ENCODE measurements at places on chromosomes 3 and 15. TPM values are rescaled to one million over a fixed set of nuclear protein-coding genes. Genes with fewer than 3 reads are reported as not detected.

- no peak for DNase-seq
Observed at GRCh38 chr3:31725568-31725967, 192.8 kb downstream of the STT3B start.

DNA sequence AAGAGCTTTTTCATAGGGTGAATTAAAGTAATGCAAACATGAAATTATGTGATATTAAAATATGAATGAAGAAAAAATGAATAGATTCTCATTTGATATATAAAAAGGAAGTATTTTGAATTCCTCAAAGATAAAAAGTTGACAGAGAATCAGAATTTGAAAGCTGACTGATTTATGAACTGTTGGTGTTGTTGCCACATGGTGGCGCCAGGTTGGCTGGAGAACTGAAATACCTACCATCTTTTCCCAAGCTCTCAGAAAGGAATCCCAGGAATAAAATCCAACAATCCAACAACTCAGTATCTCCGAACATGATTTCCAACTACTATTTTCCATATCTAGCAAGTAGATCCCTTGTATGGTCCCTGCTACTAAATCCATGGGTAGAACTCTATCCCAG, 3.1 kb downstream of the MYRIP start:
- peak; percentile 9 for DNase-seq

DNA sequence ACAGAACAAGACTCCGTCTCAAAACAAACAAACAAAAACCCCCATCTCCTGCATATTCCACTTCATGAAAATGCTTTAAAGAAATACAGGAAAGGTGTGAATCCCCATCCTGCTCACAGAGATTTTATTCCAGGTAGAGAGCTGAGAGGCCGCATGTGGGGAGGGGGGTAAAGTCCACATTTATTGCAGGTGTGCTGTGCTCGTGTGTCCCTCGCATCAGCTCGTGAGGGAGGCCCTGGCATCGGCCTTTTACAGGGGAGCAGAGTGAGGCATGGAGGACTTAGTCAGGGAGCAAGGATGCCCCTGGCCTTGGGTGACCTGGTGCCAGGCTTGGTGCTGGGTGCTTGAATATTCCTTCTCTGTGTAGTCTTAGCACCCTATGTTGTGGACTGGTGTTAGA, 413.5 kb upstream of the C2CD4B start:
- DNase-seq: no peak

DNA sequence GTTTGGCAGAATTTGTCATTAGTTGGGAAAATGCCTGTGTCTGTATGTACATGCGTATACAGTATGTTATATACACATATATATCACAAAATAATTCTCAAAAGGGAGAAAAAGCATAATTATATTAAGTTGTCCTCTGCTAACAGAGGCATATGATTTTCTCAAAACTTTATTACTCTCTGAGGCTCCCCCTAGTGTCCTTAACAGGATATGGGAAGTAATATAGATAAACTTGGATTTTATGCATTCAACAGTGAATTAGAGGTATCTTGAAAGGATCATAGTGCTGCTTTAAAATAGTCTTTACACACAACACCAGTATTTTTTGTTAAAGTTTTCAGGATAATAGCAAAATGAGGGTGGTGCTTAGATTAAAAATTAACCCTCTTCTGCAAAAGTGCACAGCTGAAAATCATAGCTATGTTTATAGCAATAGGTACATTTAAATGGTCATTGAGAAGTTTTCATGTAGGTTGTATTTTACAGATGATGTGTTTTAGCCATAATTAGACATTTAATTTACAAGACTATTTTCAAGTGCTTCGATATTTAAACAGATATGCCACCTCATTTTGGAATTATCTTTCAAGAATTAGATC, 454.0 kb upstream of the ROBO2 start:
- DNase-seq: no peak

DNA sequence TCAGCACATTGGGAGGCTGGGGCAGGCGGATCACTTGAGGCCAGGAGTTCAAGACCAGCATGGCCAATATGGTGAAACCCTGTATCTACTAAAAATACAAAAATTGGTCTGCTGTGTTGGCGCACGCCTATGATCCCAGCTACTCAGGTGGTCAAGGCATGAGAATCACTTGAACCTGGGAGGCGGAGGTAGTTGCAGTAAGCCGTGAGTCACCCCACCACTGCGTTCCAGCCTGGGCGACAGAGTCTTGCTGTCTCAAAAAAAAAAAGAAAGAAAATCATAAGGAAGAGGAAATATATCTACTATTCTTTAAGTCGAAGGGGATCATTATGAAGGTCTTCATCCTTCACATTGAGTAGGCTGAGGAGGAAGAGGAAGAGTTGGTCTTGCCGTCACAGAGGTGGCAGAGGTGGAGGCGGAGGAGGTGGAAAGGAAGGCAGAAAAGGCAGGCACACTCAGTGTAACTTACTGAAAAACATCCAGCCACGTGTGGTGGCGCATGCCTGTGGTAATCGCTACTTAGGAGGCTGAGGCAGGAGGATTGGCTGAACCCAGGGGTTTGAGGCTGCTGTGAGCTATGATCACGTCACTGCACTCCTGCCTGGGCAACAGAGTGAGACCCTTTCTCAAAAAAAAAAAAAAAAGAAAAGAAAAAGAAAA, 14.2 kb downstream of the CSK start:
- DNase-seq: no peak

DNA sequence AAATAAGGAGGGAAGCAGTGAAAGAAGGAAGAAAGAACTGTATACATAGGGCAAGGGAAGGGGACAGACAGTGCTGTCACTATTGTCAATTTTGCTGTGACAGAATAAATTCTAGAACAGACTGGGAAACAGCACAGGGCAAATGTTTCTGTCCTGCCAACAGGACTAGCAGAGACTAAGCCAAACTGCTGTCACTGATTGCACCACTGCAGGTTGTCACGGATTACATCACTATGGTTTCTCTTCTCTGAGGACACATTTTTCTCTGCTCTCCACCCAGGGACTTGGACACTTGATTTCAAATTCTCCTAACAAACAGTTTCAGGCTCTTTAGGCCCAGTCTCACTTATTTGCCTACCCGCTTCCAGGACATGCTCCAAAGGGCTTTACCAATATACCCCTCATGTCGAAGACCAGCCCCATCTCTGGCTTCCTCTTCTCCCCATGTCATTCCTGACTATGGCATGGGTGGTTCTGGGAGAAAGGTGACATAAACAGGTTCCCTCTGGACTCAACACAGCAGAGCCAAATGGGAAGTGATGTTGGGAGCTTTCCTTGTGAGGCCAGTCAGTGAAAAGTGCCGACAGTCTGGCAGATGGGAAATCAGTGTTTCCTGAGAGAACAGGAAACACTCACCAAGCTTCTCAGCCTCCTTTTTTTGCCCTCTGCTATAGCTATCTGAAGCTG, 70.2 kb upstream of the ST3GAL6 start:
- DNase-seq: no peak

- DNase-seq: no peak
Observed at GRCh38 chr3:114307832-114308231, 14.0 kb downstream of the TIGIT start.

- DNase-seq: no peak
Observed at GRCh38 chr3:119763466-119763865, 18.4 kb upstream of the NR1I2 start.

DNA sequence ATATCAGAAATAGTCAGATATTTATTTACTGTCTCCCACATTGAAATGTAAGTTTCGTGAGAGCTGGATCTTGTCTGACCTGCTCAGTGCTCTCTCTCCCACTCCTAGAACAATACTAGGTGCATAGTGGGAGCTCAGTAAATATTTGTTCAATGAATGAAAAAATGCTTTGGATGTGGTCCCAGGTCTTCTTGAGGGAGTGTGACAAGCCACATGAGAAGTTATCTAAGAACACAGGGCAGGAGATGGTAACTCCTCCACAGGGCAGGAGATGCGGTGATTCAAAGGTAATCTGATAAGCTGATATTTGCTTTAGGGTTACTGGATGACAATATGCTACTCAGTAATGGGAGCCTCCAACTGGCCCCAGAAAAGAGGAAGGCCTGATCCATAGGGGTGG, 25.8 kb upstream of the PLA2G4E start:
- DNase-seq: no peak

Gene NSMCE3
- total RNA-seq: 13.8 TPM

Gene CHAC1
- 1.5 TPM for total RNA-seq

Gene SERINC4
- total RNA-seq: not detected

Gene SQOR
- 34.0 TPM for total RNA-seq

Gene PRR20G
- not detected for total RNA-seq

Measured in LHCN-M2 (cell line).